ENCODE measurements at places on chromosomes 6 and 20. TPM values are rescaled to one million over a fixed set of nuclear protein-coding genes. Genes with fewer than 3 reads are reported as not detected.

DNA sequence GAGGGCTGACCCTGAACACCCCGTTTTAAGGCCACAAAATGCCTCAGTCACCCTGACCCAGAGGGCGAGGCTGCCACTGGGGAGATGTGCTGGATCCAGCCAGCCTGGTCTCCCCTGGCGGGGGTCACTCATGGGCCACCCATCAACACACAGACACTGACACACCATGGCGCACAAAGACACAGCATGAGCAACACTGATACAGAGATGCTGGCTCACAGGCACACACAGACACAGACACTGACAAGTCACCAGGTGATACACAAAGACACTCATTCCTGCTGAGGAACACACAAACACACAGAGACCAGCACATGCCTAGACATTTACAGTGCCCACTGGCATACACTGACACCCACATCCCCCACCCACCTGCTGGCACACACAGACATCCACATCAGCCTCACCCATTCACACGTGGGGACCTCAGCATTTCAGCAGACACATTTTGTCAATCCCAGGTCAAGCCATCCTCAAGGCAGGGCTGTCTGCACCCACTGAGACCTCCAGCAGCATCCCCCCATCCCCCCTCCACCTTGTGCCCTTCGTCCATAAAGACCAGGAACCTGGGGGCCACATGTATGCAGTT, 63.4 kb downstream of the MDGA1 start:
- no peak for DNase-seq

The HMGCLL1 gene
- 1.3 TPM for total RNA-seq

DNA sequence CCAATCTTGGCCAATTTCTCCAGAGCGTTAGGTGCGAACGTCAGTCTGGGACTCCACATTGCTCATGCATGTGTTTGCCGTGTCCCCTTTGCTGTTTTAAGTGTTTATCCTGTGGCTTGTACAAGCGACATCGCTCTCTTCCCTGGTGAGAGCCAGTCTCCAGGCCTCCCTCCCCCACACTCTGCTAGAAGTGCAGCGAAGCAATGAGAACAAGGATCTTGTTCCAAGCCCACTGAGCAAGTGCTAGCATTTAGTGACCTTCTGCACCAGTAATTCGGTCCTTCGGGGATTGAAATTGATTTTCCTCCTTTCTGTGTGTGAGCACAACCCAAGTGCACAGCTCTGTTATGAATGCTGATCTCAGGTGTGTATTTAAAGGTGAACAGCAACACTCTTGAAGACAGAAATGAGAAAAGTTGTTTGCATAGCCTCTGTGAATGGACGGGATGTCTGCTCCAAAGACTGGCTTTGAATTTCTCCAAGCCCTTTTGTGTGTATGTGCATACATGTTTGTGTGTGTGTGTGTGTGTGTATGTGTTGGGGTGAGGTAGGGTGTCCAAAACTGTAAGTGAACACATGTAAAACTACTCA, 29.0 kb downstream of the CD83 start:
- no peak for DNase-seq

The PYGB gene
- 205 TPM for total RNA-seq

GRCh38 chr6:155530219-155530834, 74.7 kb upstream of the NOX3 start:
- no peak for DNase-seq

Data from left ventricle myocardium superior (tissue), 1 donor.